ENCODE measurements at places on chromosomes 5 and 9.

DNA sequence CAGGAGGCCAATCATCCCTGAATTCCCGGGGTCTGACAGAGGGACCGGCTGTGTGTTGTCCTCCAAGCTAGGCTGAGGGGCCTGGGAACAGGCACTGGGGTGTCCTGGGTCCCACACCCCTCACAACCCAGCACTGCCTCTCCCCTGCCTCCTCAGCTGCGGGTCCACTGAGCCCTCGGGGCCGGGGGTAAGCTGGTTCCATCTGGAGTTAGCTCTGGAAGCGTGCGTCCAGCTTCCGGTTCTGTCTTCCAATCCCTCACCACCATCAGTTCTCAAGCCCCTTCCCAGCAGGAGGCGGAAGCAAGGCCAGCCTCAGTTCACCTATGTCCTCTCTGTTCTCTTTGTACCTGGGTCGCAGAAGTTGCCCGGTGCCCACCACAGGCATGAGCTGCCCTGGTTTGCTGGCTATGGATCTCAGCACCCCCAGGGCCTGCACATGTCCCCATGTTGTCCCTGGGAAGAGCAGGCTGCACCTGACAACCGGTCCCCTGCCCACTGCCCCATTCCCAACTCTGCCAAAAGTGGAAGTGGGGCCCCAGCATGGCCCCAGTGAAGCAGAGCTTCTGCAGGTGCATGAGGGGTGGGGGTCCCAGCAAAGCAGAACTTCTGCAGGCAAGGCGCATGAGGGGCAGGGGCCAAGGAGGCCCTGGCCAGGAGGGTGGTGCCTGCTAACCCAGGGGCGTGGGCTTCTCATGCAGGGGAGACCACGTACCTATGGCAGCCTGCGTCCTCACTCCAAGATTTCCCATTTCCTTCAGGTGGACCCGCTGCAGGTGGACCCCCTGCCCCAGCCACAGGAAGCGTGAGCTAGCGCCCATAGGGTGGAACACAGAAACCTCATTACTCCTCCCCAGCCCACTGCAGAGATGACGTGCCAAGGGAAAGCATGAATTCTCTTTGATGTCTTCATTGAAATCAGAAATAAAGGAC lies 111.9 kb downstream of the ZNF354C start:
- no peak for DNase-seq

DNA sequence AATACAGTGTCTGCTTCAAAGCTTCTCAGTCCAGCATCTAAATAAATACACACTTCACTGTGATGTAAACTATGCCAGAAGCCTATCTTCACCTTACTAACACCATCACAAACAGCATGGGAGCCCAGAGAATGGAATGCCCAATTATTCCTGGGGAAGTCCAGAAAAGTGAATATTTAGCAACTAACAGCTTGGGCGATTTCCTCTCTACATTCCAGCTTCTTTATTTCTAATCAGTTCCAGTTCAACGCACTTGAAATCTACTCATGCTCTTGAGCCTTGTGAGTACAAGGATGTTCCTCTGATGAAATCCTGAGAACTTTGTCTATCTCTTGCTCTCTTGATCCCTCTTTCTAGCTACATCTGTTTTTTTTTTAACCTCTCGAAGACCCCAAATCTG lies 100.4 kb upstream of the C9orf72 start:
- DNase-seq: no peak

DNA sequence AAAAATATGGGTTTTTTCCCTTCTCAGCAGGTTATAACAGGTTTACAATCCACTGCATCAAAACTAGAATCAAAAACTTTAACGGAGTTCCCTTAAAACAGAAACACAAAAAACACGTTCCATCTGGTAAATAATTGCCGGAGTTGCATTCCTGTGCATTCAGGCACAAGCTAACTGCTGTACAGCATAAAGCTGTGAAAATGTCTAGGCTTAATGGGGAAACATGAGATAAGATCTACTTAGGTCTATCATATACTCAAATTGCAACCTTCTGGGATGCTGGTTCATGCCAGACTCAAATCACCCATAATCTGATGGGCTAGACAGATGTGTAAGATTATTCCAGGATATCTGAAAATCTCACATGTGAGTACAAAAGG lies 265.3 kb downstream of the DOCK8 start:
- DNase-seq: no peak

DNA sequence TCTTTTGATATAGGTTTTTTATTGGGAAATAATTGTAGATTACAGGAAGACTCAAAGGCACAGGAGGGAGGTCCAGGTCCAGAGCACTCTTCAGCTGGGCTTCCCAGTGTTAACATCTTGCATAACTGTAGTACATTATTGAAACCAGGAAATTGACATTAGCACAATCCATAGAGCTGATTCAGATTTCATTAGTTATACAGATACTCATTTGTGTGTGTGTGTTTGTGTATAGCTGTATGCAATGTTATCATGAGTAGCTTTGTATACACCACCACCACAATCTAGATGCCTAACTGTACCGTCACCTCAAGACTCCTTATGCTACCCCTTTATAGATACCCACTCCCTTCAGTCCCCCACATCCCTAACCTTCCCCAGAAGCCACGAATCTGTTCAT lies 47.9 kb downstream of the SLC36A1 start:
- no peak for DNase-seq

GRCh38 chr9:16293610-16294009 lies 576.9 kb downstream of the BNC2 start:
- no peak for DNase-seq

- DNase-seq: no peak
These were observed 67.3 kb downstream of the STRBP start for GRCh38 chr9:123201083-123201482.

- no peak for DNase-seq
These were observed 9.4 kb upstream of the SCGB3A2 start for GRCh38 chr5:147869112-147869511.

- DNase-seq: no peak
These were observed 3.5 kb upstream of the TMED9 start for GRCh38 chr5:177588413-177588909.

- no peak for DNase-seq
These were observed 3.0 kb upstream of the CRB2 start for GRCh38 chr9:123353041-123353440.
